Lung (tissue), 17 donors: ENCODE measurements at places on chromosomes 12 and 14.

GRCh38 chr14:41606532-41607303 is at the start of gene LRFN5:
TSS of gene LRFN5 (plus strand) at chr14:41606876.
- peak; percentile 85 for DNase-seq

- no peak for DNase-seq
These were observed 215.7 kb upstream of the CRY1 start for GRCh38 chr12:107309020-107309419.

DNA sequence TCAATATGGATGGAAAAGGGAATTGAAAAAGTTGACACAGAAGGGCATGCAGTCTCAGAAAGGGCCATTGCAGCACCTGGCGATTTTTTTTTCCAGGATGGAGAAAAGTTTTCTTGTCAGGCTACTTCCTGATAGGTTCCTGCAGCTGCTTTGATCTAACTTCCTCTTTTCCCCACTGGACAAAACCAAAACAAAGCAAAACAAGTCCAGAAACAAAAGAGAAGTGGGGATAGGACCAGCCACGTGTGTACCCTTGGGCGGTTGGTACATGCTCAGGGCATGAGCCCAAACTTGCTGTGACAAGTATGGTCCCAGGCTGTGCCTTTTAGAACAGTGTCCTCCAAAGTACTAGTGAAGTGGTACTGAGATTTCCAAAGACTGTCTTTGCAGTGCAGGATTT is 89.8 kb downstream of the CHST11 start:
- DNase-seq: no peak

DNA sequence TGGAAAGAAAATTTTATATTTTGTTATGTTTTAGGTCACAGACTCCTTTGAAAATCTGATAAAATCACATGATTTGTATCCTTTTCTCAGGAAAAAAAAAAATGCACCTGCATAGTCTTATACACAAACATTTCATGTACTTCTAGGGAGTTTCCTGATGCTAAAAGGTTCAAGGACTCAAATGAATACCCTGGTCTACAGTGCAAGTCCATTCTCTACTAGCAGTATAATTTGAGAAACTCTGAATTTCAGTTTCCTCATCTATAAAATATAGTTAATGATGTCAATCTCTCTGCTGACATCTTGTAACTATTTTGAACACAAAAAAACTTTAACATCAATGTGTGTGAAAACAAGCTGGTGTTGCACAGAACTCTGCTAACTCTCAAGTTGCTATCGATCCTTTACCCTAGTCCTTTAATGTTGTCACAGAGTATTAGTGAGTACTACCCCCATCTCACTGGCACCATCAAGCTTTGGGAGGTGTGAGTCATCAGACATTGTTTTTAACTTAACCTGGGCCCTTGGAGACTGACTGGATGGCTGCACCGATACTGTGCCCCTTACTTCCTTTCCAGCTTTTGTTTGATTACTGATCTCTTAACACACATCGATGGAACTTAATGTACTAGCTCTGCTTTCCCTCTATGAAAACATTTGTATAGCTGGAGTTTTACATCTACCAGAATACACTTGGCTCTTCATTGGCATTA is 251.9 kb upstream of the SOX5 start:
- DNase-seq: no peak

DNA sequence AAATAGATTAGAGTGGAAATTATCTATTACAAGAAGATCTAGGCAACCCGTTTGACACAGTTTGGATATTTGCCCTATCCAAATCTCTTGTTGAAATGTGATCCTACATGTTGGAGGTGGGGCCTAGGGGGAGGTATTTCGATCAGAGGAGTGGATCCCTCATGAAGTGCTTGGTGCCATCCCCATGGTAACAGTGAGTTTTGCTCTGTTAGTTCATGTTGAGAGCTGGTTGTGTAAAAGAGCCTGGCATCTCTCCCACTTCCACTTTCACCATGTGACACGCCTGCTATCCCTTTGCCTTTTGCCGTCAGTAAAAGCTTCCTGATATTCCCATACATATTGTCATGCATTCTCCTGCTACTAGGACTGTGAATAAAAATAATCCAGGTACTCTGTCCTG is 66.4 kb upstream of the FLRT2 start:
- peak; percentile 34 for DNase-seq

- no peak for DNase-seq
These were observed 100.9 kb downstream of the RPS29 start for GRCh38 chr14:49485290-49485689.

- peak; percentile 74 for DNase-seq
These were observed 804 bp downstream of the GAPDH start for GRCh38 chr12:6534945-6535696.

GRCh38 chr14:64149921-64150320 is 144.2 kb downstream of the ESR2 start:
- DNase-seq: no peak

DNA sequence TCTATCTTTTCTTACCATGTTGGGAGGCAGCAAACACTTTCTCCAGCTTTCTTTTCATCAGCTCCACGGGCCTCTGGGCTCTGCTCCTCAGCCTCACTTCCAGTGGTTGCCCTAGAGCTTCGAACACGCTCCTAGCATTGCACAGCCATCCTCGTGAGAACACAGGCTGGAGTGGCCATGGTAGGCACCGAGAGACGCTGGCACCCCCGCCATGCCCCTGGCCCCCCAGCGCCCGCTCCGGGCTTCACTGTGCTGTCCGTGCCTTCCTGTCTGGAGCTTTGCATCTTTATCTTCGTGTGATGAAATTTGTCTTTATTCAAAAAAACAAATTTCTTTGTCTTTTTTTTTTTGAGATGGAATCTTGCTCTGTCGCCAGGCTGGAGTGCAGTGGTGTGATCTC is 352.2 kb downstream of the TMEM121 start:
- DNase-seq: peak; percentile 1

GRCh38 chr14:102518063-102518648 is 8.6 kb upstream of the ANKRD9 start:
- DNase-seq: no peak

DNA sequence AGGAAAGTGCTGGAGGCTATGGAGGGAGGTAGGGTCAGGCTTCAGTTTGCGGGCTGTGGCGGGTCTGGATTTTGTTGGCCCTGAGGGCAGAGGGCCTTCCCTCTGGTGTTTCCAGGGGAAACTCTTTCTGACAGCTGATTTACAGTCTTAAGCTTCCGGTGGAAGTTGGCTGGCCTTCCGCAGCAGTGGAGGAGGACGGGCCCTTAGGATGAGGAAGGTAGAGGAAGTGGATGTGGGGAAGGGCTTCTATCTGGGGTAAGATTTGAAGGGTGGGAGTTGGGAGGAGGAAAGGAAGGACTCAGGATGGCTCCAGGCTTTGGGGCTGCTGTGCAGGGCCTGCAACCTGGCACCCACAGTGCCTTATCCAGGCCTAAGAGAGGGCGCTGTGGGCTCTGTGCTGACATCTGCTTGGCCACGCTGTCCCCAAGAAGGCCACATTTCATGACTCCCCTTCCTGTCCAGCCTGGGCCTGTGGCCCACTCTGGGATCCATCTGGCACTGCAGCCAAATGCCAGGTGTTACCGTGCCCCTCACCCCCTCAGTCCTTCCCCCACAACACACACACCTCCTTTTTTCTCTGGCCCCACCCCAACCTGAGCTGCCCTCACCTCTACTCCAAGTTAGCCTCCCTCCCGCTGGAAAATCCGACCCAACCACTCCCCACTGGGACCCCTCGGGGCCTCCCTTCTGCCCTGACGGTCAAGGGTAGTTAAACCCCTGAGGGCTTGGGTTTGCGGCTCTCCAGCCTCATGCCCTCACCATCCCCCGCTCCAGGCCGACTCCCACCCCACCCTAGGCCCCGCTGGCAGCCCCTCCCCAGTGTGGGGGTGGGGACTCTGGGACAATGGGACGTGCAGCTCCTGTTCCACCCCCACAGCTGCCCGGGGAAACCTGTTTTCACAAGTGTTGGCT is 7.7 kb upstream of the PPP1R13B start:
- peak; percentile 89 for DNase-seq
